Common myeloid progenitor, CD34-positive (primary cell): ENCODE measurements at places on chromosomes 12 and 14.
A peak's percentile ranks its signal among the peaks of the same experiment; 100 is the strongest.

DNA sequence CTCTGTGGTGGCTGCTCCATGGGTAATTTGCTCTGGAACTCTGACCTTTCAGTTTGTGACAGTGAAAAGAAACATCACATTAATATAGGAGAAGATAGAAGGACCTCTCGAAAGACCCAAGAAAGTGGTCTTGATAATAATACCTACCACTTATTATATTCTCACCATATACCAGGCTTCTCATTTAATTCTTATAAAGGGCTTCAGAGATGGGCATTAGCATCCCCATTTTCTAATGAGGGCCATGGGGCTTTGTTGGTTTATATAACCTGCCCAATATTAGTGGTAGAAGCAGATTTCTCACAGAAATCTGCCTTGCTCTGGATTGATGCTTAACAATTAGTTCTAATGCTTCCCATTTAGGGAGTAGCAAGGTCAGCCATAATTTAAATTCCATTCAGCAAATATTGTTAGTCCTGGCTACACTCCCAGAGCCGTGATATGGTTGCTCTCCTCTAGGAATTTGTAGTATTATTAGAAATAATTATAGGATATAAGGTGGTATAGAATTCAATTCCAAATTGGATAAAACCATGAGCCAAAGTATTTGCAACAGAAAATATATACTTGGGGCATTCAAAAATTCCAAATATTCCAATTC, 7.4 kb upstream of the AMIGO2 start:
- H3K27ac ChIP-seq, result no peak overlapping the region
- no peak overlapping the region for H3K4me3 ChIP-seq
- H3K36me3 ChIP-seq, result no peaks in the 10 kb centered on the region
- H3K27me3 ChIP-seq, result no peaks in the 10 kb centered on the region

DNA sequence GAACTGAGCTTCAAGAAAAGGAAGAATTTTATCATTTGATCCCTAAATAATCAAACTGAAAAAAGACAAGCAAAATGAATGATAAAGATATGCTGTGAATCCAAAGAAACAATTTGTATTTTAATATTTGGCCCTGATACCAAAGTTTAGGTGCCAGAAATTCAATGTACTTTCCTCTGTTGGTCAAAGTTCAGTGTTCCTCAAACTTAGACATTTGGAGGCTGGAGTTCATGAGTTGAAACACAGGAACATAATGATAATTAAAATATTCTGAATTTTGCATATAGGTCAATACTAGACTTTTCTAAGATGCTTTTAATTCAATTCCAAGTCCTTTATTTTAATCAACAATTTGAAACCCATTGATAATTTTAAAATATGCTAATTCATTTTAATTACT, 1007.7 kb upstream of the ATXN7L3B start:
- H3K4me3 ChIP-seq, result no peak overlapping the region
- no peaks in the 10 kb centered on the region for H3K27me3 ChIP-seq
- no peaks in the 10 kb centered on the region for H3K36me3 ChIP-seq
- no peak for DNase-seq
- H3K27ac ChIP-seq, result no peak overlapping the region
- no peaks in the 10 kb centered on the region for H3K4me1 ChIP-seq

GRCh38 chr14:44669496-44669895, 162.4 kb upstream of the FSCB start:
- no peaks in the 10 kb centered on the region for H3K27me3 ChIP-seq
- no peak overlapping the region for H3K27ac ChIP-seq
- no peak overlapping the region for H3K4me3 ChIP-seq
- no peaks in the 10 kb centered on the region for H3K4me1 ChIP-seq
- H3K36me3 ChIP-seq, result no peaks in the 10 kb centered on the region

DNA sequence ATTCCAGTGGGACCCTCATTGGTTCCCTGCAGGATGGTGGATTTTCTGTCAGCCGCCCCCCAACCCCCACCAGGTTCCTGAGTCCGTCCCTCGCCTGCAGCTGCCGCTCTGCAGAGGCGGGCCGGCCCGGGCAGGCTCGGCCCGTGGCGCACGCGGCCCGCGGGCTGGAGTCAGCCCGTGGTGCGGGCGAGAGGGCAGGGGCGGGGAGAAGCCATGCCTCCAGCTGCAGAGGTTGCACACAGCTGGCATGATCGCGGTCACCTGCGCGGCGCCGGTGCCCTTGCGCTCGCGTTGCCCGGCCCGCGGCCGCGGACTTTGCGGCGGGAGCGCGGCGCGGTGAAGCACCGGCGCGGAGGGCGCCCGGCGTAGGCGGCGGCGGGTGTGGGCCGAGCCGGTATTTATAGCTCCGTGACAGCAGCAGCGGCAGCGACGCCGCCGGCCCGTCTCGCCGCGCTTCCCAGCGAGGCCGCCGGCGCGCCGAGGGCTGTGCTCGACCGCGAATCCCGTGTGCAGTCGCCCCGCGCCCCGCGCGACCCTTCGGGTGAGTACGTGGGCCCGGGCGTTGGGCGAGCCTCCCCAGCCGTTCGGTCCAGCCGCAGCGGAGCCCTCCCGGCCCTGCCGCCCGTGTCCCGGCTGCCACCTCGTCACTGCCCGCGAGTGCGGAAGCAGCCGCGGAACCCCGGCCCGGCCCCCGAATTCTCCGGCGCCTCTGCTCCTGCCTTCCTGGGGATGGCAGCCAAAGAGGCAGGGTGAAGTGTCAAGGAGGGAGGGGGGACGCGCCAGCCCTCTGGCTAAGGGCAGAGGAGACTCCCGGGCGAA, at the start of gene TMEM117:
TMEM117 (plus strand) TSS at position 426 of the 819 bp plus-strand sequence.
- H3K4me3 ChIP-seq, result peak within 1 kb of the TSS; percentile 71
- peaks cover 2% of the 10 kb centered on the region for H3K27me3 ChIP-seq
- peaks cover 18% of the 10 kb centered on the region for H3K4me1 ChIP-seq
- H3K27ac ChIP-seq, result peak within 1 kb of the TSS; percentile 42

DNA sequence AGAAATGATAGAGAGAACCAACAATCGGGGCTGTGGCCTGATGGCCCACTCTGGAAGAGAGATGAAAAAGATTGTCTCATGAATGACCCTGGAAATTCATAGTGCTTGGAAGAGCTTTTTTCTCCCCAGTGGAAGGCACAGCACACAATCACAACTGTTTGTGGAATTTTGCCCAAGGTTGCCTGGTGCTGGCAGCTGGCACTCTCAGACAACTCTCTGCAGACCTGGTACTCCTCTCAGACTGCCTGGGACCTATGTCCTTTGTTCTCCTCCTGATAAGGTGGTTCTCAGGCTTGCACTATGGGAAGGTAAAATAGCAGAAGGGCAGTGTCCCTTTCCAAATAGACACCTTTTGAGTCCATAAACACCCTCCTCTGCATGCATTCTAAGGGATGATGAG, 144.1 kb upstream of the SEL1L start:
- H3K27ac ChIP-seq, result no peak overlapping the region
- no peak overlapping the region for H3K4me3 ChIP-seq
- H3K36me3 ChIP-seq, result no peaks in the 10 kb centered on the region
- H3K4me1 ChIP-seq, result no peaks in the 10 kb centered on the region

DNA sequence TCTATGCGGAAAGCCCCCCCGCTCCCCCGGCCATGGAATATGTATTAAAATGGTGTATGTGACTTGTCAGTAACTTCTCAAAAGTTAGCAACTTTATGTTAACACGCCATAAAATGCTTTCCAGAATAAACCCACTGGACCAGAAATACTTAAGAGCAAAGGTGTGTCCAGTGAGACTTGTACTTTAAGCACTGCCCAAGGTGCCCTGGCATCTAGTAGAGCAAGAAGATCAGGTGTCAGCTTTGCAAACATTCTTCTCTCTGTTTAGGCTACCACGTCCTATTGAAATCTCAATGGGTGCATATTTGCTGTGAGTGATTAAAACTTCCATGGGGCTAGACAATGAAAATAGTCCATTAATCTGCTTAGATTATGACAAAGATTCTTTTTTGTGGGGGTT, 201.2 kb downstream of the ESR2 start:
- no peaks in the 10 kb centered on the region for H3K4me1 ChIP-seq
- no peak overlapping the region for H3K4me3 ChIP-seq
- no peak overlapping the region for H3K27ac ChIP-seq

- H3K4me3 ChIP-seq, result no peak overlapping the region
- no peak for DNase-seq
- H3K4me1 ChIP-seq, result no peaks in the 10 kb centered on the region
- no peak overlapping the region for H3K27ac ChIP-seq
- no peaks in the 10 kb centered on the region for H3K36me3 ChIP-seq
- H3K27me3 ChIP-seq, result no peaks in the 10 kb centered on the region
Observed at GRCh38 chr12:82867762-82868500, 181.2 kb downstream of the TMTC2 start.

DNA sequence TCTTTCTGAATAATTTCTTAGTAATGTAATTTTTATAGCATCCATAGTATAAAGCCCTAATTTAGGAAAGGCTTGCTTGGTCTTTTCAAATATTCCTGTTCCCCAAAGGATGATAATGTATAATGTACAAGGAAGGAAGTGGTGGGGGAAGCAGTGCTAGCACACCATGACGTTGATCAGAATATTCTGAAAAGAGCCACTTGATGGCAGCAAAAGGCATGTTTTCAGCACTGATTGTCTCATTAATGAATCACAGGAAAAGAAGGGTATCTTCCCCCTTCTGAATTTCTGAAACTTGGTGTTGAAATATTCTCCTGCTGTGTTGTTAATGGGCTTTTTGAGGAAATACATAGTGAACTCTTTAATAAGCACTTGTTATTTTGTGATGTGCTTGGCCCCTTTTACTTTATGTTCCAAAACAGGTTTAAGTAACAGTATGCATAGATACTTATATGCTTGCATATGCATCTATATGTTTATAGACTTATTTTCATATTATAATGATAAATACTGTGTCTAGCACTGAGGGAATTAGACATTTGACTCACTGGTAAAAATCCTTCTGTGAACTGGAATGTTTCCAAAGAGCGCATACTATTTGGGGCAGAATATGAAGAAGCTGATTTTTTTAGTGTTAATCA, 122.0 kb downstream of the TMEM117 start:
- peak; percentile 29 for DNase-seq
- no peaks in the 10 kb centered on the region for H3K36me3 ChIP-seq
- H3K4me3 ChIP-seq, result no peak overlapping the region
- H3K27ac ChIP-seq, result no peak overlapping the region
- peaks cover 2% of the 10 kb centered on the region for H3K4me1 ChIP-seq

GRCh38 chr12:57895389-57896114, 45.8 kb upstream of the ATP23 start:
- DNase-seq, result no peak
- H3K27me3 ChIP-seq, result no peaks in the 10 kb centered on the region
- peak overlapping the region; percentile 50 for H3K4me3 ChIP-seq
- H3K27ac ChIP-seq, result no peak overlapping the region
- H3K4me1 ChIP-seq, result peaks cover 61% of the 10 kb centered on the region
- no peaks in the 10 kb centered on the region for H3K36me3 ChIP-seq

DNA sequence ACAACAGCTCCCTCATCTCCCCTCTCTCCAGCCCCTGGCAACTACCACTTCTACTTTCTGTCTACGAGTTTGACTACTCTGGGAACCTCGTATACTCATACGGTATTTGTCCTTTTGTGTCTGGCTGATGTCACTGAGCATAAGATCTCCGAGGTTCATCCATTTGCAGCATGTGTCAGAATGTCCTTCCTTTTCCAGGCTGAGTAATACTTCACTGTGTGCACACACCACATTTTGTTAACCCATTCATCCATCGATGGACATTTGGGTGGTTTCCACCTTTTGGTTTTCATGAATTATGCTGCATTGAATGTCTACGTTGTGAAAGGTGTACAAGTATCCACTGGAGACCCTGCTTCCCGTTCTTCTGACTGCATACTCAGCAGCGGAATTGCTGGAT, 24.1 kb upstream of the DLK1 start:
- H3K27ac ChIP-seq, result no peak overlapping the region
- H3K27me3 ChIP-seq, result no peaks in the 10 kb centered on the region
- no peaks in the 10 kb centered on the region for H3K36me3 ChIP-seq
- H3K4me3 ChIP-seq, result no peak overlapping the region
- DNase-seq, result no peak

DNA sequence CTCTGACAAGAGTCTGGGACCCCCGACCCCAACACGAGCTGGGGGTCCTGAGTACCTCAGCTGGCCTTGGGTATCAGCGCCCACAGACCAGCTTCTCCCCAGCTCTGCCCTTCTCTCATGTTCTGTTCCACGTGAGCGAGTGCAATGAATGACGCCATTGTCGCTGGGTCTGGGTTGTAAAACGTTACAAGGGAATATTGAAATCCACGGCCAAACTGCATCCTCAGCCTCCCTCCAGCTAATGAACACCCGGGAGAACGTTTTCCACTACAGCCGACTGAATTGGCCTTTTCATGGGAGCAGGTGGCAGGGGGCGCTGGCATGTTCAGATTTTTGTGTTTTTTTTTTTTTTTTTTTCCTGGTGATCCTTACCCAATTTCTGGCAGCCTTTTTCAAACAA, 34.7 kb downstream of the TBX5 start:
- no peak overlapping the region for H3K27ac ChIP-seq
- DNase-seq, result no peak
- H3K36me3 ChIP-seq, result no peaks in the 10 kb centered on the region
- H3K4me3 ChIP-seq, result no peak overlapping the region

DNA sequence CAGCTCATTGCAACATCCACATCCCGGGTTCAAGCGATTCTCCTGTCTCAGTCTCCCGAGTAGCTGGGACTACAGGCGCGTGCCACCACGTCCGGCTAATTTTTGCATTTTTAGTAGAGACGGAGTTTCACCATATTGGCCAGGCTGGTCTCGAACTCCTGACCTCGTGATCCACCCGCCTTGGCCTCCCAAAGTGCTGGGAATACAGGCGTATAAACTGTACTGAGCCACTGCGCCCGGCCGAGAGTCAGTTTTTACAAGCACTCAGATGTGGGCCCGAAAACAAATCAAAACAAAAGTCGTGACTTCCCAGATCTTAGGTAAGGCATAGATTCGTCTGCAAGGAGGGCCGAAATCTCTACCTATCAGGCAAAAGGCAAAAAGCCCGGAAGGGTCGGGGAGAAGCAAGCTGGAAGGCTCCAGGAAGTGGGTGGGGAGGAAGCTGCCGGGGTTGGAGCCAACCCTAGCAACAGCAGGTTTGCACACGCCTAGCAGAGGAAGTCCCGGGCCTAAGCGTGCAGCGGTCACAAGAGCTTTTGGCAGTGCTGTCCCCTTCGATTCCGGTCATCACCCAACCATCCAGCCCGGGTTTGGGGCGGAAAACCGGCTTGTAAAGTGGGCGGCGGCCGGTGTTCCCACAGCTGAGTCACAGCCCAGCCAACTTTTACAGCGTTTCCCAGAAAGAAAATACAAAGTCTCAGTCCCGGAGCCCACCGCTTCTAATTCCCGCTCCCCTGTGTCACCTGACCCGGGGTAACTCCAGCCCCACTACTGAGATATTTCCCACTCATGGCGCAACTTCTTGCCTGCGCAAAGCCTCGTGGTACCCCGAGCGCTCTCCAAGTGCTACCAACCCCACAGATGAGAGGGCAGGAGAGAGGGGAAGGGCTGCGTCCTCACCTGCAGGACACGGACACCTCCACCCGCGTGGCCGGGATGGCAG, 583 bp downstream of the CPNE8 start:
- H3K27me3 ChIP-seq, result no peaks in the 10 kb centered on the region
- peak; percentile 88 for DNase-seq
- H3K4me1 ChIP-seq, result peaks cover 22% of the 10 kb centered on the region
- H3K36me3 ChIP-seq, result no peaks in the 10 kb centered on the region
- peak overlapping the region; percentile 92 for H3K4me3 ChIP-seq

DNA sequence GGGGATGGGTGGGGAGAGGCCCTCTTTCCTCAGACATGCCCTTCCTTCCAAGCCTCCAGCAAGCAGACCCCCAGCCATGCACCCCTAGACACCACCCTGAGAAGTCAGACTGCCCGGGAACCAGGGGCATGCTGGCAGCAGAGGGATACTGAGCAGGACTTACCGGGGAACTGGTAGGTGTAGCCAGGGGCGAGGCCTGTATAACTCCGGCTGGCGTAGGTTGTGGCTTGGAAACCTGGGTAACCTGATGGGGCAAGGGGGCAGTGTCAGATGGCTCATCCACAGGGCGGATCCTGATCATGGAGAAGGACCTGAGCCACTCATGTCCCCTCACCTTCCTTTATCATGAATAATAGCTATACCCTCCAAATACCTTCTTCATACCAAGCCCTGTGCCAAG, 15.8 kb downstream of the MSI1 start:
- no peaks in the 10 kb centered on the region for H3K36me3 ChIP-seq
- H3K27ac ChIP-seq, result no peak overlapping the region
- peaks cover 4% of the 10 kb centered on the region for H3K27me3 ChIP-seq
- no peak for DNase-seq
